ENCODE measurements at places on chromosomes 12 and 14.

DNA sequence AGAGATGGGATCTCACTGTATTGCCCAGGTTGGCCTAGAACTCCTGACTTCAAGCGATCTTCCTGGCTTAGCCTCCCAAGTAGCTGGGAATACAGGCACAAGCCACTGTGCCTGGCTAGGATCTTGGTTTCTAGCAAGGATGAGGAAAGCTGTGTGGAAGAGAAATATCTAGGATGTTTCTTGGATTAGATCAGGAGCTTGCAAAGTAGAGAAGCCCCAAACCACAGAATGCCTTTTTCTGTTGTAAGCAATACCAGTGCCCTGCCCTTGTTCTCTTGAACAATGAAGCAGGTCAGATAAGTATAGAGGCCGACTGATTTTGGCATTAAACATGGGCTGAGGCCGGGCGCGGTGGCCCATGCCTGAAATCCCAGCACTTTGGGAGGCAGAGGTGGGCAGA, 44.3 kb upstream of the STRN3 start:
- DNase-seq: no peak

DNA sequence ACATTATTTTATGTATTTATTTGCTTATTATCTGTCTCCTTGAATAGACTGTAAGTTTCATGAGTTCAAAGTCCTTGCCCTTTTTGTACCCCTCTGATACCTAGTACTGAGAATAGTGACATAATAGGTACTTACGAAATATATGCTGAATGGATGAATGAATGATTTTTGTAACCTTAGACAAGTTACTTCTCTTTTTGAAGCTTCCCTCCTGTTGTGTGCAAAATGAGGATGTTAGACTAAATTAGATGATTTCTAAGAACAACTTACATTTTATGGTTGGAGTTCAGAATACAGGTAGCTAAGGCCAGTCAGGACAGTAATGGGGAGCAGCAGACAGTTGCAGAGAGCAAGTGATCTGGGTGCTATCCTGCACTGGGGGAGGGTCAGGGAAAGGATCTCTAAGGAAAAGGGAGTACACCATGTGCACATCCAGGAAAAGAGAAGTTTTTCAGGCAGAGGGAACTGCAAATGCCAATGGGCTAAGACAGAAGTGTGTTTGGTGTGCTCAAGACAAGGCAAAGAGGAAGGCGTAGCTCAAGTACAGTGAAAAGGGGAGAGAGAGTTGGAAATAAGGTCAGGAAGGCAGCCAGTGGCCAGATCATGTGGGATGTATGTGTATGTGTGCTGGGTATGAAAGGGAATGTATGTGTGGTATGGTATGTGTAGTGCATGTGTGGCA, 59.4 kb upstream of the AMIGO2 start:
- no peak for DNase-seq

DNA sequence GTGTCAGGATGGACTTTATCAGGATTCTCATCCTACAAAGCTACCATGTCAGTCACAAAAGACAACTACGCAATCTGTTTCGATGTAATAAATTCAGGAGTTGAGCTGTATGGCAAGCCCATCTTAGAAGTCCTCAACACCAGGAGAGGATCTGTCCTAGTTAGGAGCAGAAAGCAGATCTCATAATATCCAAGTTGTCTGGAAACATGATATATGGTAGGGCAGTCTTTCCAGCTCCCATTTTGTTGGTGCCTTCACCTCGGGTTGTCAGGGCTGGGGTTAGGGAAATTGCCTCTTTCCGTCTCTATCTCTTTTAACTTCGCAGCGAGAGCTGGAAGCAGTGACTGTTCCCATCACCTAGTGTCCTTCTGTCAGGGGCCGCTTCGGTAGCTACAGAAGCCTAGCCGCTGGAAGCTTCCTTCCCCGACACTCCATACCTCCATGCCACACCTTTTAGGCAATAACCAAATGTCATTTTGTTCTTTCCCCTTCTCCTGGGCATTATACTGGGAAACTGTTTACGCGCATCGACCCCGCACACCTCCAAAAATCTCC, 1.4 kb downstream of the NIN start:
- no peak for DNase-seq

DNA sequence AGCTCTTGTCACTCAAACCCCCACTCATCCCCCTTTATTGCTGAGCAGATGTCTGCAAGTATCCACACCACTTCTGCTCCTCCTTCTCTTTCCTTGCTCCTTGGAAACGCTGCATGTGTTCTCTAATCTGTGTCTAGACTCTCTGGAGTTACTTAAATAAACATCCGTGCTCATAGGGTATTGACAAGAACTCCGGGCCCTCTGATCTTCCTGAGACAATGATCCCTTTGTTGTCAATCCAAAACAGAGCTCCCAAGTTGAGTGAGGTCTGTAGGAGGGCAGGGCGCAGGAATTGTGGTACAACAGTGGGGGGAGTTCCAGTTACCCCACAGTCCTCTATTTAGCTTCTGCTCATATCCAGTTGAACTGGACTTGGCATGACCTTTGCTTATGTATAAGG, 489.0 kb downstream of the SNAPC1 start:
- DNase-seq: no peak

DNA sequence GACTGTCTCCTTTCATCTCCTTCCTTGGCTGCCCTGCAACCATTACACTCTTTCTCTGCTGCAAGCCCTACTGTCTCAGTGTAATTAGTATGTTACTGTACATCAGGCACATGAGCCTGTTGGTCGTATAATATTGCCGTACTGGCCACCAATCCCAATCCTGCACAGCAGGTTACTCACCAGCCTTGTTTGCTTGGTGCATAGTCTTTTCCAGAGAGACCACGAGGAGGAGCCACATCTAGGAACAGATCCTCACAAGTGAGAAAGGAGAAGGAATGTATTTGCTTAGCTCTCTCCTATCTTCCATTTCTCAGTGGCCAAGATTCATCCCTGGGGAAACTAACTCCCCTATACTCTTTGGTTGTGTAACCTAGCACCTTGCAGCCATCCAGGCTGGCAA, 33.0 kb upstream of the BICDL1 start:
- no peak for DNase-seq

DNA sequence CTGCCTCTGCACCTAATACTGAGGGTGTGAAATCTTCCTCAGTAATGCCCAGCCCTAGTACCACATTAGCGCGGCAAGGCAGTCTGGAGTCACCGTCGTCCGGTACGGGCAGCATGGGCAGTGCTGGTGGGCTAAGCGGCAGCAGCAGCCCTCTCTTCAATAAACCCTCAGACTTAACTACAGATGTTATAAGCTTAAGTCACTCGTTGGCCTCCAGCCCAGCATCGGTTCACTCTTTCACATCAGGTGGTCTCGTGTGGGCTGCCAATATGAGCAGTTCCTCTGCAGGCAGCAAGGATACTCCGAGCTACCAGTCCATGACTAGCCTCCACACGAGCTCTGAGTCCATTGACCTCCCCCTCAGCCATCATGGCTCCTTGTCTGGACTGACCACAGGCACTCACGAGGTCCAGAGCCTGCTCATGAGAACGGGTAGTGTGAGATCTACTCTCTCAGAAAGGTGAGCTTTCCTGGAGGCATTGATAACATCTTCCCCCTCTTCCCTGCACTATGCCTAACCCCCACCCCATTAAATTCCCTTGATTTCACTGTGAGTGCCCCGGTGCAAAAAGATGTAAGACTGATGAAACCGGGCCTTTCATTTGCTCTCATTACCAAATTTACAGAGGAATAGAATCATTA, 291.4 kb downstream of the NAV3 start:
- peak; percentile 36 for DNase-seq

DNA sequence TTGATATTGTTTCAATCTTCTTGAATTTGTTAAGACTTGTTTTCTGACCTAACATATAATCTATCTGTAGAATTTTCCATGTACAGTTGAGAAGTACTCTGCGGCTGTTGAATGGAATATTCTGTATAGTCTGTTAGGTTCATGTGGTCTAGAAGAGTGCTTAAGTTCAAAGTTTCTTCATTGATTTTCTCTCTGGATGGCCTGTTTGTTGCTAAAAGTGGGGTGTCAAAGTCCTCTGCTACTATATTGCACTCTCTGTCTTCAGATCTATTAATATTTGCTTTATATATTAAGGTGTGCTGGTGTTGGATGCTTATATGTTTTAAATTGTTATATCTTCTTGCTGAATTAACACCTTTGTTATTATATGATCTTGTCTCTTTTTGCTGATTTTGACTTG, 290.9 kb upstream of the STXBP6 start:
- DNase-seq: no peak

GRCh38 chr12:109462868-109463692, 14.0 kb downstream of the KCTD10 start:
- DNase-seq: no peak

DNA sequence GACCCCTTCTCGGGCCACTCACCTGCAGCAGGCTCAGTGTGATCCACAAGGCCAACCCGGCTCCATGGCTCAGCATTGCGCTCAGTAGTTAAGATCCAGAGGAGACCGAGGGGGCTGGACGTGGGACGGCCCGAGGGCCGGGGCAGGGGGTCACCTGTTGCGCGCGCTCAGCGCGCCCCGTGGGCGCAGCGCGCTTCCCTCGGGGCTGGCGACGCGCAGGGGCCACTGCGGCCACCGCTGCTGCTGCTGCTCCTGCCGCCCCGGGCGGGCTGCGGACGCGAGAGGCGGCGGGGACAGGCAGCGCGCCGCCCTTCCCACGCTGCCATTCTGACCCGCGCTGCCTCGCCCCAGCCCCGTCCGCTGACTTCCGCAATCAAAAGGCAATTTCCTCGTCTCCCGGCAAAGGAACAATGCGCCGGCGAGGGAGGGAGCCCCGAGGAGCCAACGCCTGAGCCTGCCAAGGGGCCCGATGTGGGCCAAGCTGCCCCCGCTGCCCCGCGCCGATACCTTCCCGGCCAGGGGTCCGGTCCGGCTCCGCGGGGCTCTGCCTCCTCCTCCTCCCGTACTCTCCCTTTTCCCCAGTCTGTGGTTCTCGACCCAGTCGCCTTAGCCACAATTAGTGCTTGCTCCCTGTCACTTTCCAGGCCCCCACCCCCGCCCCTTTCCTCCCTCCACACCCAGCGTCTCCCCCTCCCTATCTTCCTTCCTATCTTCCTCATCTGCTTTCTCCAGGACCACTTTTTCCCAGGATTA, 27.3 kb downstream of the PTPRB start:
- no peak for DNase-seq

DNA sequence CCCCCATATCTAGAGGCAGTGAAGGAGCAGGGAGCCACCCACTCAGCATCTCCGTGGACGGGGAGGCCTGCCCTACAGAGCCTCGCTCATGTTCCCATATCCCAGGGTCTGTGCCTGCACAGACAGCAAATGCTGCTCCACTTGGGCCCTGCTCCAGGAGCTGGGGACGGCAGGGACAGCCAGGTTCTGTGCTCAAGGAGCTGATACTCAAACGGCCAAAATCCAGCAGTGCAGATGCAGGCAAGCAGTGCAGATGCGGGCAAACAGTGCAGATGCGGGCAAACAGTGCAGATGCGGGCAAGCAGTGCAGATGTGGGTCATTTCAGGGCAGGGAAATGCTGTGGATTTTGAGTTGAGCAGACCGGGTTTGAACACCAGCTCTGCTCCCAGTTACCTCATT, 6.2 kb upstream of the SERPINA12 start:
- DNase-seq: no peak

DNA sequence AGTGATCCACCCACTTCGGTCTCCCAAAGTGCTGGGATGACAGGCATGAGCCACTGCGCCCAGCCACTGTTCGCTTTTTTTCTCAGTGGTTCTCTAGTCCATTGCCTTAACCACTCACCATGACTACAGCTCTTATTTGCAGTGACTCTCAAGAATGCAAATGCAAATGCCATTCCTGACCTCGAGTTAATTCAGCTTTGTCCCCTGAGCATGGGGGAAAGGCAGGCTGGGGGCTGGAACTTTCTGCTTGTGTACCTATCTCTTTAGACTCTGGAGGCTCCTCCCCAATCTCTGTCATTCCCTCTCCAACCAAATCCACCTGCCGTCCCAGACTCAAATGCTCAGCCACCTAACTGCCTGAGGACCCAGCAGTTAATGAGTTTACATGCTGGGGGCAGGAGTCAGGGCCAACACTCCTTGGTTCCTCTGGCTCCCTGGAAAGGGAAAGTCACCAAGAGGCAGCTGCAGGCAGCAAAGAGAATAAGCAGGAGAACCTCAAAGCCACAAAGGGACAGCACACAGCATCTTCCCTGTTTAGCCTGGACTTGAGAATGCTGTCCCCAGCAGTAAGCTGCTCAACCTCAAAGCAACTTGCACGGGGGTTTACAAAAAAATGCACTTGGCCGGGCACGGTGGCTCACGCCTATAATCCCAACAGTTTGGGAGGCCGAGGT, 5.3 kb upstream of the HNF1A start:
- DNase-seq: no peak

- DNase-seq: no peak
Observed at GRCh38 chr14:77856941-77857340, 57.0 kb downstream of the ADCK1 start.

DNA sequence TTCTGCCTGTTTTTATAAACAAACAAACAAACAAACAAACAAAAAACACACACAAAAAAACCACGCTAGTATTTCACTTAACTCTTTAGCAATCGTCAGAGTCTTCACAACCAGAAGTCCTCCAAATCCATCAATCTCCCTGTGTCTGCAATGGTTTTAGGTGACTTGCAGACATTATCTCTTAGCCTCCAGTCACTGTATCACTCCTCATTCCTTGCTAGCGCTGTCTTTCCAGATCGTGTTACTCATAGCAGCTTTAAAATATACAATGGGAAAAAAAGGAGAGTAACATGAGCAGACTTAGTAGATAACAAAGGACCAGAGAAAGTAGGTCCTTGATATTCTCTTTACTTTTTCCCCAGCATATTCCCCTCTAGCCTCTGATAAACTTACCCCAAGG, 15.5 kb upstream of the ETNK1 start:
- DNase-seq: no peak

DNA sequence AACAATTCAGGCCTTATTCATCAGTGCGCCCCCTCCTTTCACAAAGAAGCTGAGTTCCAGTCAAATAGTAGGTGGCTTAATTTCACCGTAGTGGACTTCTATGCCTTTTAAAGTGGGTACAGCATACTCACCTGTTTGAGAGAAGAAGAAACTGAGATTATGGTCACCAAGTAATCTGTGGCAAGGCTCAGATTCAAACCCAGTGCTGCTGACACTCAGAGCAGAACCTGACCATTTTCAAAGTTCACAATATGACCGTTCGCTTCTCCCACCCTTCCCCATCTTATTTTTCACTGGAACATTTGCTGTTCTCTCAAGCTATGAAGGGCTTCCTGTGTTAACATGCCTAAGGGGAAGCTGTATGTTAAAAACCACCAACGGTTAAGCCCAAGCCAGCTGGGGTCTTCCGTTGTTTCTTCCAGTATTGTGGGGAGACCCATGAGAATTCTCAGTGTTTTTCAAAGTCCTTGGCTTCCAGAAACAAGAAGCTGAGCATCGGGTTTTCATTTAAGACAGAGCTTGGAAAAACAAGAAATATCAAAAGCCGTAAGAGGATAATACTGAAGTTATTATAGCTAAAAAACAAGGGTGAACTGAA, 6.1 kb upstream of the PSMA6 start:
- no peak for DNase-seq

DNA sequence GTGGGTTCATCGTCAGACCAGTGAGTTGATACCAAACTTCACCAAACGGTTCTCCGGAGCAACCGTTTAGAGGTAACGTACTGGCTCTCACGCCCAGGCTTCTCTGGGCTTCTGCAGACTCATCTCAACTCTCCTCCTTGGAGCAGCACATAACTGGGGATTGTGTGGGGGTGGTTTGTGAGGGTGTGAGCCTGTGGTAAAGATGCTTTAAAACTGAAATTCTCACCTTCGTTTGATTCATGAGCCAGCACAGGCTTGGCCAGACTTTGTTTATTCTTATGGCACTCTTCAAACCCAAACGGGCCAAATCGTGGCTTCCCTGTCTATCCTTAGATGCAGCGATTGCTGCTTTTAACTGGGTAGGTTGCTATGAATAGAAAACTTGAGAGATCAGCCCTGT, 121.3 kb downstream of the SAMD4A start:
- DNase-seq: no peak

- DNase-seq: no peak
Observed at GRCh38 chr14:65433646-65434045, 21.1 kb downstream of the FUT8 start.
